ENCODE measurements at places on chromosomes 12 and 14.

DNA sequence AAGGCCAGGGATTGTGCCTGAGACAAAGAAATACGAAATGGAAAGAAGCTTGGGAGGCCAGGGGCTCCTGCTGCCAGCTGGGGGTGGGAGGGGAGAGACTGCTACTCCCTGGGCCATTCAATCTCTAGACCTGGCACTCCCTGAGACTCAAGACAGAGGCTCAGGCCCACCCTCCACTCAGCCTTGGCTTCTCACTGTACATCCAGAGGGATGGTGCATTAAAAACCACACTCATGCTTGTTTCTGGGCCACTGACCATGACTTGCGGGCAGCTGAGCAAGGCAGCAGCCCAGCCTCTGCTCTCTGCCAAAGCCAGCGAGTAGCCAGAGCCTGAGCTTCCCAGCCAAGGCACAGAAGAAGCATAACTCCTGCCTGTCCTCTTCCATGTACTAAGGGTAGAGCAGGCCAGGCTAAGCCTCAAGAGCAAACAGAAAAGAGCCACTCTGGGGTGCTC is 41.5 kb downstream of the PITPNM2 start:
- DNase-seq = no peak

GRCh38 chr14:24958271-24958670 is 91.7 kb downstream of the STXBP6 start:
- DNase-seq = no peak

GRCh38 chr14:100678469-100678828 is 48.2 kb upstream of the DLK1 start:
- DNase-seq = no peak

DNA sequence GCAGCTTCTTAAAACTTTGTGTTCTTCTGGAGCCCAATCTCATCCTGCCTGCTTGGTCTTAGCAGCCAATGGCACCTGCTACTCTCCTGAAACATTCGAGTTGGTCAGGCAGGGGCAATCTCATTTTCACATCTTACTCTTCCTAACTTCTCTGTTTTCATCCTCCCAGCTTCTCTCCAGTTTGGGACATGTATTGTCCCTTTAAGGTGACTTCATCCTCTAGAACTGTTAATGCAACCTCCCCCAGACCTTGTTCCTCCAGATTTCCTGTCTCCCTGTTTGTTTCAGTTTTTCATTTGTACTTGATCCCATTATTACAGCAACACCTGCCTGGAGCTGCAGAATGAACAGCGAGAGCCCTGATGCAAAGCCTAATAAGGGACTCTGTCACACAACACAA is 31.3 kb downstream of the SERPINA11 start:
- DNase-seq = no peak

DNA sequence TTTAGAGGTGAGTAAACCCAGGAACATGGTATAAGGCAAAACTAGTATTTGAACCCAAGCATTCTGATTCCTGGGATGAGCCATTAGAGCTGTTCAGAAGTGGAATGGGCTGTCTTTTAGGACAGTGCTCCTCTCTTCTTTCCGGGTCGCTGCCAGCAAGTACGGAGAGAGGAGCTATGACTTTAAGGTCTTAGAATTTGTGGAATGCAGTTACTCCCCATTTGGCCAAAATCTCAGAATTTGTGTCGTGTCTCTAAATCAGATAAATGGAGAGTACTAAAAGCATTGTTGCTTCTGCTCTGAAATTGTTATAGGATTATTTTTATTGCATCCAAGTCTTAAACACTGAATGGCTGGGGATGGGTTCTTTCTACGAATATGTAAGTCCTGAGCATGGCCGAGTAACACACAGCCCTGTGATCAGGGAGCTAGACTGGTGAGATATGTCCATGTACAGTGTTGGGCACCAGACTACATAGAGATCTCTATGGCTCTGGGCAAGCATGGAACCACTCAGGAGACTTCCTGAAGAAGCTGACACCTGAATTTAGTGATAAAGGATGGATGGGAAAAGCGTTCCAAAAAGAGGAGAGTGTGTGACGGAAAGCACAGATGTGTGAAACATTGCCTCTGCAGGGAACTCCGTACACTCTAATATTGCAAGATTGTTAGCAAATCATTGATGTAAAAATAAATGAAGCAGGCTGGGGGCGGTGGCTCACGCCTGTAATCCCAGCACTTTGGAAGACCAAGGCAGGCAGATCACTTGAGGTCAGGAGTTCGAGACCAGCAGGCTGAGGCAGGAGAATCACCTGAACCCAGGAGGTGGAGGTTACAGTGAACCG is 184.7 kb downstream of the SRGAP1 start:
- no peak for DNase-seq

DNA sequence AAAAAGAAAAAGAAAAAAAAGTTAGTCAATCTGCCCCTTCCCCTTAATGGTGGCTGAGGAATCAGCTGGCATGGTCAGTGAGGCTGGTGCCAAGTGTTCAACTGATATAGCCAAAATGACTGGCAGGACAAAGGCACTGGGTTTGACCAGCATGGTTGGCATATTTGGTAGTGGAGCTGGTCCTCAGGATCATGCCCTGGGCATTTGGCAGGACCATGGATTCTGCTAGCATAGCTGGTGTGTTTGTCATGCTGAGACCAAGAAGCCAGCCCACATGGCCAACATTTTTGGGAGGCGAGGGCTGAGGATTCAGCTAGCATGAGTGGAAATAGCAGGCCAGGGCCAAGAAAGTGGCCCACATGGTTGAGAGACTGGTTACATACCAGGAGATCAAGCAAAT is 136.5 kb downstream of the FBXL14 start:
- DNase-seq = no peak

GRCh38 chr14:65438266-65438933 is 25.9 kb downstream of the FUT8 start:
- DNase-seq = no peak

- DNase-seq = no peak
Observed at GRCh38 chr14:23409966-23410635, 2.0 kb upstream of the MYH6 start.

DNA sequence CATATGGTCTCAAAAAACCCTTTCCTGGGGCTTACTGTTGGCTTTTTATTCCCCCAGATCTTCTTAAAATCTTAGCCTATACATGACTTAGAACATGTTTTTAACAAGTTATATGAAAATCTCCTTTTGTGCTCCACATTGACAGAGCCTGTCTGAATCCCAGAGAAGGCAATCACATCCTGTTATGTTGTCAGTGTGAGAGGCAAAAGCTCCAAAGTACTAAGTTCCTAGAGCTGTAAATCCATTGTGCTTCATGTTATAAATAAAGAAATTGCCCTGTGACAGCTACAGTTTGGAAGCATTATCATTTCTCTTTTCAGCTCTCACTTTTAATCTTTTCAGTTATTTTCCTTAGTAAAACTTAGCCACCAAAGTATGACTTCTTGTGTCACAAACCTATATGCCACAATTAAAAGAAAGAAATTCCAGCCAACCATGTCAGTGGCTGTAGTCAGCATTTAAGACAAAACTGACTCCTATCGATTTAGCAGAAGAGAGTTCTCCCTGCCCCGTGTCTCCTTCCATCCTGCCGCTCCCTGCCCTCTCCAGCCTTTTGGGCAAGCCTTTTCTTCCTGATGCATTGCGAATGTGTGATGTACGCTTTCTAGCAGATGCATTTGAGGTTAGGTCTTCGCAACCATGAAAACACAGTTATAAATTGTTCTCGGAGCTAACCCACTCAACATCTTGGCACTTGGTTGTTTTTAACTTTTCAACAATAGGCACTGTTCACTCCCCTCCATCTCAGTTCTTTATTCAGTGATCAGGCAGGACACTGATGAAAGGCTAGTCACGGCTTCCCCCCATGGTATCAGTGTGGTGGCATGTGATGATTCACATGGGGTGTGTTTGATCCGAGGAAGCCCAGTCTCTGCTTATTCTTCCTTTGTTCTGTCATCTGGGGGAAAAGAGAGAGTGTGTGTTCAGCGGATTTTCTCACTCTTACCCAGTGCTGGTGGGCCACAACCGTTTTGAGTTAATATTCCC is 143.5 kb downstream of the SSPN start:
- no peak for DNase-seq

- no peak for DNase-seq
Observed at GRCh38 chr12:74641694-74642093, 104.1 kb downstream of the ATXN7L3B start.

DNA sequence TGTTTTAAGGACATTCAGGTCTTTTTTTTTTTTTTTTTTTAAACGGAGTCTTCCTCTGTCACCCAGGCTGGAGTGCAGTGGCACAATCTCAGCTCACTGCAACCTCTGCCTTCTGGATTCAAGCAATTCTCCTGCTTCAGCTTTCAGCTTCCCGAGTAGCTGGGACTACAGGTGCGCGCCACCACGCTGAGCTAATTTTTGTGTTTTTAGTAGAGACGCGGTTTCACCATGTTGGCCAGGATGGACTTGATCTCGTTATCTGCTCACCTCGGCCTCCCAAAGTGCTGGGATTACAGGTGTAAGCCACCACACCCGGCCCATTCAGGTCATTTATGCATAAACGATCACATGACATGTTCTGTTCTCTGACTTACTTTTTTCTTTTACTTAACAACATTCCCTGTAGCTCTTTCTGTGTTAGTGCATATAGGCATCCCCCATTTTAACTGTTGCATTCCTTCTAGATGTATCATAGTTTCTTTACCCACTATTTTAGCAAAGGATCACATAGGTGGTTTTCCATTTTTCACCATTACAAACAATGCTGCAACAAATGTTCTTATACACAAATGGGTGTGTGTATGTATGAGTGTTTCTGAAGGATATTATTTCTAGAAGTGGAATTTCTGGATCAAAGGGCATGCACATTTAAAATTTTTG is 74.2 kb downstream of the ARF6 start:
- DNase-seq = no peak

GRCh38 chr14:48274826-48275225 is 599.4 kb upstream of the MDGA2 start:
- DNase-seq = no peak

GRCh38 chr14:90760078-90760444 is 56.2 kb downstream of the TTC7B start:
- DNase-seq = no peak

DNA sequence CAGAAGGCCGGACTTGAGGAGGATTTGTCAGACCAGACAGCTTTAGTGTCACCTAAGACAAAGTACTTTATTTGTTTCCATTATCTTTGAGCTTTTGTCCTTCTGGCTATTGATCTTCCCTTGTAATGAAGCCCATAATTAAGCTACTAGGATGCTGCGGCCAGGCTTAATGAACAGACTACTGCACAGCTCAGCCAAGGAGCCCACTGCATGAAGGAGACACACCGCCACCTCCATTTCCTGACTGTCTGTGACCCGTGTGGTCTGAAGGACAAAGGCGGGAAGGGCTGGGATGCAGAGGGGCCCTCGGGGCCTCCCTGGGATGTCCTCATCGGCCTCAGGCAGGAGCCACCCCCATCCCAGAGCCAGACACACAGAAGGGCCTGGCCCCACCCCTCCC is 31.0 kb upstream of the GALNT9 start:
- no peak for DNase-seq

- no peak for DNase-seq
Observed at GRCh38 chr12:109131154-109132050, 15.0 kb downstream of the ACACB start.

- no peak for DNase-seq
Observed at GRCh38 chr12:46892034-46892705, 66.4 kb upstream of the SLC38A4 start.

GRCh38 chr14:97219431-97220017 is 422.3 kb downstream of the VRK1 start:
- no peak for DNase-seq

DNA sequence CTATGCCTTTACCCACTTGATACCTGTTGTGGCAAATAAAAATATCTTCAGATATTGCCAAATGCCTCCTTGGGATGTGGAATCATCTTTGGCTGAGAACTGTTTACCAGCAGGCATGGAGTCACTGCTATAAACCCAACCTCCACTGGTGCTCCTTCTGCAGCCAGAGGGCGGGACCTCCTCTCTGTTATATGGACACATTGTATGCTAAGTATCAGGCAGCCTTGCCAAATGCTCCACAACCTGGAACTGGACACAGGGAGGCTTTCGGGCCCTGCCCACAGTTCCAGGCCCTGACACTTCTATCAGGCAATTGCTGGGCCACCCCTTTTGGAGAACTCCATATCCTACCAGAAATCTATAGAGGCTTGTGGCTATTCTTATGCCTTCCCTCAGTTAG is 201.0 kb downstream of the TMX1 start:
- DNase-seq = peak; percentile 17

GRCh38 chr14:70563869-70564268 is 29.1 kb upstream of the ADAM20 start:
- DNase-seq = no peak

GRCh38 chr12:24087294-24087693 is 137.8 kb upstream of the SOX5 start:
- no peak for DNase-seq

DNA sequence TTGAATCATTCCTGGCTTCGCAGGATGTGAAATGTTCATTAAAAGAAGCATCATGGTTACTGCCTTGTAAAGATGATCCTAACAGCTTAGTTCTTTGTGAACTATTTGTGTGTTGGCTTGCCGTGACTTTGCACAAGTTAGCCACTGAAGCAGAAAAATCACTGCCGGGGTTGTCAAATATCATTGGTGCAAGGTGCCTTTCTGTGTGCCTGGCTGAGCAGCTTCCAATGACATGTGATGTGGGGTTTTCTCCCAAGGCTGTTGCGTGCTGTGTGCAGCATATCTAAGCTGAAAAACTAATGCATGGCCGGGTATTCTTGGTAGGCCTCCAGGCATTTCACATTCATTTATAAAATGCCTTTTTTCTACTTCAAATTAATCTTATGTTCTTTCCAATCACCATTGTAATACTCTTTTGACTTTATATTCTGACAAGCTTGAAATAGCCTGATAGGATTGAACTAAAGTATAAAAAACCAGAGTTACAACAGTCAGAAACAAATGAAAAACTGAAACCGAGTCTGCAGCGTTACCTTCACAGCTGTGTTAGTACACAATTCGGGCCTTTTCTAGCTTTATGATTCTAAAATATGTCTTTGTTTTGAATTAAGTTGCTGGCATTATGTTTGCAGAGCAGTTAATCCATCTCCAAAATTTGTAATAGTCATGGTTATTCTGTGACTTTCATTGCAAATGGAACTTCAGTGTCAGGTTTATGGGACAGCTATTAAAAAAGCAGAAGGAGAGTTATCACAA is 222.1 kb downstream of the SYT1 start:
- no peak for DNase-seq
